ENCODE measurements at places on chromosomes 3 and 15.

GRCh38 chr3:78277801-78278200 lies 1237.9 kb downstream of the ROBO2 start:
- no peak for DNase-seq

DNA sequence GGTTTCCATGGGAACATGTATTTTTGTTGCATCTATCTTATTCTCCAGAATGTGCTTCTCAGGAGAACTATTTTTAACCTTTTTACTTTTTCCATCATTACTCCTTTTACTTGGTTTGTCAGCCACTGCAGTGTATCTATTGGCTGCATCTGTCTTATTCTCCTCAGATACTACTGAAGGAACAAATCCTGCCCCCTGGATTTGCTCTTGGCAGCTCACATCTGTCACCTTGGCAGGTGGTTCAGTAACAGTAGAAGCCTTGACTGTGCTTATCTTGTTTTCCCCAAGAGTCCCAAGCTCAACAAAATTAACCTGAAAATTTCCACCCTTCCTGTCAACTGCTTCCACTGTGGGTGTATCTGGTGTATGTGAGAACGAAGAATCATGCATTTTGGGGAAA lies 106.0 kb downstream of the MAP4 start:
- no peak for DNase-seq

DNA sequence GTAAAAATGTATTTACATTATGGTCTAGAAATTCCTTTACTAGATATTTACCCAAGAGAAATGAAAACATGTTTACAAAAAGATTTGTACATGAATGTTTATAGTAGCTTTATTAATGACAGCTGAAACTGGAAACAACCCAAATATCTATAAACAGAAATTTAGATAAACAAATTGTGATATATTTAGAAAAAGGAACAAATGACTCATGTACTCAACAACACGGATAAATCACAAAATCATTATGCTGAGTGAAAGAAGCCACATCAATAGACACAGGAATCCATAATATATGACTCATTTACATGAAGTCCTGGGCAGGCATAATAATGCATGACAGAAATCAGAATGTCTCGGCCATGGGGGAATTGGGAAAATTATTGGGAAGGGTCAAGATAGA lies 1020.2 kb downstream of the SQOR start:
- DNase-seq: no peak

DNA sequence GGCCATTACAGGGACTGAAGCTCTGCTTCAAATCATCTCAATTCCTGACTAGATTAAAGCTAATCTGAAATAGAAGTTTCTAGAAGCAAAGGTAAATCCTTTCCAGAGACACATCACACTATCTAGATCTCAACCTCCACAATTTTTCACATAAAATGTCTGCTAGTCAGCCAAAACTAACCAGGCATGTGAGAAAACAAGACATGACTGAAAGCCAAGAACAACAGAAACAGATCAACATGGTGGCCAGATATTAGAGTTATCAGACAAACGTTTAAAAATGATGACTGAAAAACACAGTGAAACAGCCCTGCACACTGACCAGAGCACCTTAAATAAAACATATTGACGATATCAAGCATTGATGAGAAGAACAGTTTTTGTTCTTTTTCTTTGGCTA lies 59.1 kb downstream of the SUMF1 start:
- no peak for DNase-seq

DNA sequence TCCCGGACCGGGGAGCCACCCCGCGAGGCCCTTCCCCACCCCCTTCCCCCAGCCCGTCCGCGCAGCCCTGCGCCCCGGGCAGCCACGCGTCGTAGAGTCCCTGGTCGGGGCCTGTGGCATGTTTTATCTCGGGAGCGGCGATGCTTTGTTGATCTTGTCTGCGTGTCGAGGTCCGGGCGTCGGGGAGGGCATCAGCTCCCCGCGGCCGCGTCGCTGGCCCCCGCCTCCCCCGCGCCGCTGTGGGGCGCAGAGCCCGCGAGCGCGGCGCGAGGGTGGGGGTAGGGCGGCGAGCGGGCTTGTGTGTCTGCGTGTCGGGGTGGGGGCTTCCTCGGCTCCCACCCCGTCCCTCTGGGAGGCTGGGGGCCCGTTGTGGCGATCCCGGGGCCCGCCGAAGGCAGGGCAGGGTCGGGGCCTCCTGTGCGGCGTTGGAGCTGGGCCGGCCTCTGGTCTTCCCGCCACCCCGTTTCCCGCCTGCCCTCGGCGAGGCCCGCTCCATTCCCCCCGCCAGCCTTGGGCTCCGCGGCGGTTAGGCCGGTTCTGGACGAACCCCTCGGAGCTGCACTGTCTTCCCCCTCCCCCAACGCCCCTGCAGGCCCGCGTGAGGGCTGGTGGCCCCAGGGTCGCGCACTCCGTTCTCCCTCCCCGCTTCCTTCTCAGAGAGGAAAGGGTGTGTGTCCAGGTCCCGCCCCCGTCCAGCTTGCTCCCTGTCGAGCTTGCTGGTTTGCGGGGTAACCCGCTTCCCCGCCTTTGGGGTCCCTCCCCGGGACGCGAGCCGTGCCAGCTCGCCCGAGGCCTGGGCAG lies 695 bp downstream of the GMPS start:
- DNase-seq: no peak

DNA sequence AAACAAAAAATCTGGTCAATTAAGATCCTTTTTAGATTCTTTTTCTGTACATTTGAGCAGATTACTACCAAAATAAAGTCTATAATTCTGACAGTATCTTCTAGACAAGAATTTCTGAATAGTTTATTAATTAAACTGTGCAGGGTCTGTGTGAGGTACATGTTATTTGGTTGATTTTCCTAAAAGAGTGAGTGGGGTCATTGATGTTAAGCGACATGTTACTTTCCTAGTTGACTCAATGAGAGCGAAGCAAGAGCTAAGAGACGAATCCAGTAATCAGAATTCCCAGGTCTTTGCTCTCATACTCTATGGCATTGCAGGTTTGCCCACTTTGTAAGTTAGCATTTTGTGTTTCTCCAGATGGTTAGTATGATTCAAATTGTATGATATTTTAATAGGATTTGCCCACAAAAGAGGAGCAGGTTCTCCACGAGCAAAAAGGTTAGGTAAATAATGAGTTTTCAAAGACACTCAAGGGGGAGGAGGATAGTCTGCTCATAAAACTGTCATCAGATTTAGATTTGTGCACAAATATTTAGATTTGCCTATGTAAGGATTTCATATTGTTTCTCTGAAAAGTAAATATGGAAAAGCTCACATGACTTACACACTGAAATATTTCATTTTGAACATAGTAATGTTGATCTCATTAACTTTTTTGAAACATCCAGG lies 217.2 kb upstream of the CGNL1 start:
- no peak for DNase-seq

GRCh38 chr3:157354722-157355121 lies 81.9 kb upstream of the PTX3 start:
- DNase-seq: no peak

GRCh38 chr3:36763850-36764703 lies at the start of gene DCLK3:
Gene DCLK3, minus strand, starts transcription at chr3:36764553. Its CDS starts 290 bp downstream, at chr3:36764263.
- DNase-seq: no peak

DNA sequence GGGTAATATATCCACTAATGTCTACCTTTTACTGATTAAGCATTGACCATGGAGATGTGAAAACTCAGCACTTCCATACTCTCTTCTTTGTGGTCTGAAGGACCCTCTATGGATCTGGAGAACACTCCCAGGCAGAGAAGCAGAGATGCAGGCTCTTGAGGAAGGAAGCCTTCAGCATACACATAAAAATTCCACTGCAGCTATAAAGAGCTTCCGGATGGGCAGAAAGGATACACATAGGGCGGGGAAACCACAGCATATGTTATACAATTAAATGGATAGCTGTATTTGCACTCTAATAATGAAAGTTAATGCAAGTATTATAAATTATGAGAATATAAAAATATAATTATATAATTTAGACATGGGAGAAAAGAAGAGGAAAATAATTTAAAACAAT lies 1258.2 kb upstream of the ALCAM start:
- DNase-seq: no peak

Data from cortex of kidney (tissue), 1 donor.